Naive thymus-derived CD8-positive, alpha-beta T cell (primary cell): ENCODE measurements at places on chromosomes 4 and X. TPM values are rescaled to one million over a fixed set of nuclear protein-coding genes. Genes with fewer than 3 reads are reported as not detected.

CTAG1A gene
- not detected for total RNA-seq

NBDY gene
- total RNA-seq: 34.3 TPM

PLAC1 gene
- not detected for total RNA-seq

HPGDS gene
- total RNA-seq: not detected

SCD5 gene
- total RNA-seq: 1.0 TPM

CABS1 gene
- not detected for total RNA-seq

MAGEC2 gene
- total RNA-seq: not detected

ARSJ gene
- 0.08 TPM for total RNA-seq

TNIP3 gene
- 0.29 TPM for total RNA-seq

GAGE12F gene
- not detected for total RNA-seq

RNF212 gene
- 8.5 TPM for total RNA-seq

UGT2B17 gene
- total RNA-seq: not detected

CLTRN gene
- 0.68 TPM for total RNA-seq

DDIT4L gene
- not detected for total RNA-seq

POU3F4 gene
- not detected for total RNA-seq

SPANXB1 gene
- not detected for total RNA-seq

DGKK gene
- not detected for total RNA-seq

PAPSS1 gene
- total RNA-seq: 17.3 TPM

PABPC5 gene
- not detected for total RNA-seq

IBSP gene
- not detected for total RNA-seq

GPRASP3 gene
- 2.4 TPM for total RNA-seq

DCAF4L1 gene
- 0.55 TPM for total RNA-seq

MAGEA3 gene
- not detected for total RNA-seq

HSFX4 gene
- total RNA-seq: not detected

DAPP1 gene
- total RNA-seq: 11.2 TPM

SERPINA7 gene
- not detected for total RNA-seq

NAP1L5 gene
- 1.4 TPM for total RNA-seq

CXCL3 gene
- total RNA-seq: not detected

FGF2 gene
- not detected for total RNA-seq

ZNF718 gene
- 23.3 TPM for total RNA-seq

GPR50 gene
- not detected for total RNA-seq

CXCL10 gene
- not detected for total RNA-seq

ZFX gene
- 71.1 TPM for total RNA-seq

TCEAL6 gene
- total RNA-seq: not detected

HSFX2 gene
- 2.1 TPM for total RNA-seq

ETDC gene
- total RNA-seq: not detected

NPY2R gene
- total RNA-seq: not detected

CT47A7 gene
- not detected for total RNA-seq

SPANXC gene
- not detected for total RNA-seq

RAB39B gene
- total RNA-seq: 13.5 TPM

ZNF157 gene
- 2.0 TPM for total RNA-seq

SLC6A14 gene
- total RNA-seq: not detected

DCLK2 gene
- total RNA-seq: not detected

TTC29 gene
- total RNA-seq: not detected

PAGE1 gene
- total RNA-seq: not detected

NEUROG2 gene
- total RNA-seq: not detected

PTCHD1 gene
- total RNA-seq: not detected

MAP7D3 gene
- 7.7 TPM for total RNA-seq

STBD1 gene
- total RNA-seq: 0.49 TPM

CLCN5 gene
- 2.5 TPM for total RNA-seq
